ENCODE measurements at places on chromosomes 1 and 21.

DNA sequence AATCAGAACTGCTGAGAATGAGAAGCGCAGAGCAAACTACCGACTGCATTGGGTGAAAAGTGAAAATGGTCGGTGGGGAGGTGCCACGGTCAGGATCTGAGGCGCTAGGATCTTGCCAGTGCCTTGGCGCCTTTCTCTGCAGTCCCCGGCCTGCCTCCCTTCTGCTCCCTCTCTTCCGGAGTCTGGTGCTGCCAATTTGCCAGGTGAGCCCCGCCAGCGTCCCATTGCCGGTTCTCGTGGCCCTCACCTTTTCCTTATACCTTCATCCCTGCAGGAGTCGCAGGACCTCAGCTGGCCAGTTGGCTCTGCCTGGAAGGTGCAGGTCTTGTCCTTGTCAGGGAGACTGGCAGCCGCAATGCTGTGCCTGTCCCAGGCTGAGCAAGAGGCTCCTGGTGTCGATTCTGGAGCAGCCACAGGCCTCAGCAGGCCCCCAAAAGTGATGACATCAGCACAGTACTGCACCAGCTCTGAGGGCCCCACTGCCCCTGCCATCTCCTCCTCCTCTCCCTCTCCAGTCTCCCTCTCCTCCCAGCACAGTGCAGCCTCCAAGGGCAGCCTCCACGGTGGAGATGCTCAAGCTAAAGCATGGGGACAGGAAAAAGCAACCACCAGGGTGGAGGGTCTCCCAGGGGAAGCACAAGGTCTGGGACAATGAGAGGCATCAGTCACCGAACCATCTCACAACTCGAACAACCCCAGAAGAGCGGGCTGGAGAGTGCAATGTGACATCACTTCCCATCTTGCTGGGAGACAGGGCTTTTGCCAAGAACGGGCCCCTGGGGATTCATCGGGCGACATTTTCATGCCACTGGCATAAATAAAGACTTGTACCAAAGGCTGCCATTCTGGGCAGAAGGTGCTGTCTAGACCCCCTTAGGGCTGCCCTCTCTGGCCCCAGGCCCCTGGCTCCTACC, 37.1 kb upstream of the H6PD start:
- DNase-seq, result no peak

- no peak for DNase-seq
Observed at GRCh38 chr1:222709700-222710153, 2.6 kb downstream of the AIDA start.

GRCh38 chr1:17976854-17977253, 130.7 kb upstream of the IGSF21 start:
- DNase-seq, result no peak

DNA sequence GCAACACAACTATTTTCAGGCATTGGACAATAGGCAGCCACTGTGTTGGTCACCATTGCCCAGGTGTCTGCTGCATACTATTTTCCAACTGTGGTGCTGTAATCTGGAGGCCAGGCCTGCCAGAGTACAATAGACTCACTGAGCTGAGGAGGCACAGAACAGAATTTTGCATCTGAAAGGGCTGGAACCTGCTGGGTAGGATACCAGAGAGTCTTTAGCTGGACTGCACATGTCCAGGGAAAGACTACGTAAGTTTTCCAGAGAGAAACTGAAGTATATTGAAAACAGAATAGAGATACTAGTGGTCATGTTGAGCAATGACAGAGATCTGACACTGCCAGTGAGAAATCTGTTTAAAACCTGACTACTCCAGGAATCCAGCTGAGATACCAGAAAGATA, 200.8 kb downstream of the RASAL2 start:
- DNase-seq, result no peak

DNA sequence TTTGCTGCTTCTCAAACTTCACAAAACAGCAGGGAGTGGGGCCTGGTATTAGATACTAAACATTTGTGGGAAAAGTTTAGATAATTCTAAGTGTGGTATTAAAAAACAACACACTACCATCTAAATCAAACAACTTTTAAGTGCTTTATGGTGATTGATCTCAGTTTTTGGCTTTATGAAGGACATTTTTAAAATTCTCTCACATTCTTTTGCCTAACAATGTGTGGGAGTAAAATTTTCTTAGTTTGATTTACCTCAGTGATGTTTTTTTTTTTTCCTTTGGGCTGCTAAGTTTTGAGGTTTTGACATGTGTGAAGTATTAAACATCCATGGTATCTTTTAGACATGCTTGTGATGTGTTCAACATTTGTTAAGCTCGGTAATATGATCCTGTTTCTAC, 116.2 kb downstream of the DISP1 start:
- DNase-seq, result peak; percentile 53

GRCh38 chr1:39576016-39576657, 453 bp downstream of the PABPC4 start:
- DNase-seq, result peak; percentile 20

GRCh38 chr1:153404768-153405167, 11.6 kb upstream of the S100A7A start:
- no peak for DNase-seq

DNA sequence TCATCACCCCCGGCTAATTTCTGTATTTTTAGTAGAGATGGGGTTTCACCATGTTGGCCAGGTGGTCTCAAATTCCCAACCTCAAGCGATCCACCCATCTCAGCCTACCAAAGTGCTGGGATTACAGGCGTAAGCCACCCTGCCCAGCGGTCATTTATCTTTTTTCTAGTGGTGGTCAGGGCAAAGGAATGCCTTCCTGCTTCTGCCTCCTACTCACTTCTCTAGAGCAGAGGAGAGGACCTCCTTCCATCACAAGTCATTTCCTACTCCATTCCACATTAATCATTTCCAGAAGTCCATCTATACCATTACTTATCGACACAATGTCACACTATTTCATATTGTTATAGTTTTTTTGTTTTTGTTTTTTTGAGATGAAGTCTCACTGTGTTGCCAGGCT, 13.3 kb downstream of the FBXO42 start:
- DNase-seq, result peak; percentile 31

GRCh38 chr21:32442566-32443318, 30.2 kb downstream of the EVA1C start:
- DNase-seq, result no peak

GRCh38 chr1:87806379-87807094, 477.9 kb downstream of the LMO4 start:
- DNase-seq, result no peak

DNA sequence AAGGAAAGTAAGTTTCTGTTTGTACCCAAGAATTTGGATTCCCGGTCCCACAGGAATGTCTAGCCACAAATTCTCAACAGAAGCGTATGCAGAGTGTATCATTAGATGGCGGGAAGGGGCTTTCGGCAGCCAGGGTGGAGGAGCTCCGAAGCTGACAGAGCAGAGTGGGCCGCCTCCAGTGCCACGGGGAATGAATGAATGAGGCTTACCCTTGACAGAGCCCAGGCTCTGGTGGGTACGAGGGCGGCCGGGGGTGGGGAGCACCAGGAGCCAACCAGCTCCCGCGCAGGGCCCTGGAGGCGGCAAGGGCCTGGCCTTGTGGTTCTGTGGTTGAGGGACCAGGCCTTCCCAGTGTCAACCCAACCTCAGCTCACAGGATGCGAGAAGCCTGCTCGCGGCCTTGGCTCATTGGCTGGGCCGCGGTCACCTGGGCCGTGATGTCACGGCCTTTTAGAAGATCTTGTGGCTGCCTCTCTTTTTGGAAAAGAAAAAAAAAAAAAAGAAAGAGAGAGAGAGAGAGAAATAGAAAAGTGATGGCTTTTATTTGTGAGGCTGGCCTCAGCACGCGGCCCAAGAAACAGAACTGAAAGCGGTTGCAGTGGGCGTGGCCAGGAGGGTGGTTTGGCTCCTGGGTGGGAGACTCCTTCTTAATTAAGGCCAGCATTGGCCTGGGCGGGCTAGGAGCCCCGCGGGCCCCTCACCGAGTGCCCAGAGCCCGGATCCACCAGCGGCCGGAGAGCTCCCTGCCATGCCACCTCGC, 34.9 kb upstream of the RUNX3 start:
- peak; percentile 90 for DNase-seq

DNA sequence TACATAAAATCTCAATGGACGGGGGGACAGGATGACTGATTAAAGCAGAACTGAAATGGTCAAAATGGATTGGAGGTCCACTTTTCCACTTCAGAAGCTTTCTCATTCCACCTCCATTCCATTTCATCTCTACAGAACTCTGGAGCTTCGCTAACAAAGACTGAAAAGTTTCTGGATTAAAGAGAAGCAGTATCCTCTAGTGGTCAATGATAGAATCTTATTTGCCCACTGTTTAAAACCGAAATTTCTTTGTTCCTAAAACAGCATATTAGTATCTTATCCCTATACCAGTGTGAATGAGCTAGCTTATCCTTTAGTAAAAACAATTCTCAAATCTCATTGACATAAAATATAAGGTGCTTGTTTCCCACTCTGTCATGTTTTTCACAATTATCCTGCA, 890.6 kb downstream of the KCNT2 start:
- peak; percentile 62 for DNase-seq

DNA sequence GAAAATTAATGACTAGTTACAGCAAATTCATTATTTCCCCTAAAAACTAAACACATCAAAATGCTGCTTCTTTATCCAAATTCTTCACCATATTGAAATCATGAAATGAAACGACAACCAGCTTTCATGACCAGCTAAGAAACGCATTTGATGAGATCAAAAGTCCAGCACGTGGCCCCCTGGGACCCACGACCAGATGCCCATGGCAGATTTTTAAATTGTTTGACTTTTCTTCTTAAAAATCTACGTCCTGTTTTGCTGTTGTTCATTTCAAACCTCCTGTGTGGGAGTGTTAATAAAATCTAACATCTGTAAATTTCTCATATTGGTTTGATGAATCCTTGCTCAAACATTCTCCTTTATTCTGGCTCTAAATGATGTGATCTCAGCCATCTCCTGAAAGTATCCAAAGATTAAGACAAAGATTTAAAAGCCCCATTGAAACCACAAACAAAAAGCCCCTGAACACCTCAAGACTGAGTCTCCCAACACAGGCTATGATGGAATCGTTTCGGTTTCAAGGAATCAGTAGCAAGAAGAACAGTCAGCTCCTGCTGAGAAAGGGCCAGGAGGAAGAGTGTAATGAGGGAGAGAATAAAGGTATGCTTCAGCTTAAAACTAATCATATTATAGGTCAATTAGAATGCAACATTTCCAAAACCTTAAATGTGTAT, 523.6 kb downstream of the SMYD3 start:
- no peak for DNase-seq

DNA sequence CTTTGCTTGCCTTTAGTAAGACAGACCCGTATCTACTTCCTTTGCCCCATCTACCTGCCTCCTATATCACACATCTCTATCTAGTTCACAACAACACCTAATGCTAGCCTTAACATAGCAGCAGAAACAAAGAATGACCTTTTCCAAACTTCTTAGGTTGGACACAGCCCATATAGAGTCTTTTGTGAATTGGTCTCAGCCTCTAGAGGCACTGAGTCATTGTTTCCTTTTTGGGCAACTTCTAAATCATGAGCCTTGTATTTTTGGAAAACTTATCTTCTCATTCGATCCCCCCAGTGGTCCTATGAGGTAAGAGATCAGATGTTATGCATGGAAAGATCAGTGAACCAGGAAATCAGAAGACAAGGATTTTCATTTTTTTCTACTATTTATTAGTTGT, 679.4 kb upstream of the USP24 start:
- peak; percentile 68 for DNase-seq

DNA sequence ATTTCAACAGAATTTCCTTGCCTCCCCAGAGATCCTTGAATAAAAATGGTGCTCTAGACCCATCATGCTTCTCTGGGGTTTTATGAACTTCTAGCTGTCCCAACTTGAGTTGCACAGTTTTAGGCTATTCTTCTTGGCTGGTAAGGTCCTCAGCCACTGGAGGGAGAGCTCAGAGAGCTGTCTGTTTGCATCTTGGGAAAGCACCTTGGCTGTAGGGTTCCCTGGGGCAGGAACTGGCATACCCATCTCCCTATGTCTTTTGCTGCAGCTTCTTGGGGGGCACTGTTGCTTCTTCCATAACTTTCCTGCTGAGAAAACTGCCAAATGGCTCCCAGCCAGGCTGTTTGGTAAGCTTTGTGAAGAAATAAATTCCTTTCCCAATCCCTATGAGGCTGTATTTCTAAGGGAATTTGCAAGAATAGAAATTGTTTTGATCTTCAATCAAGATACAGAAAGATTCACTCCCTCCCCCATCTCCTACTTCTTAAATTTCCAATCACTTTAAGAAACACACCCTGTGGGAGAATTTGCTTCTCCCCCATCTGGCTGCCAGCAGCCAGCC, 8.2 kb upstream of the FMOD start:
- peak; percentile 52 for DNase-seq

Data from fibroblast of skin of right biceps (primary cell).